GM23248 (cell line): ENCODE measurements at places on chromosomes 4 and X. TPM values are rescaled to one million over a fixed set of nuclear protein-coding genes. Genes with fewer than 3 reads are reported as not detected.

Gene CT45A2
- not detected in 2 replicates for total RNA-seq

Gene LAMTOR3
- total RNA-seq = 47.0 and 68.1 TPM in 2 replicates

Gene ASB11
- not detected in 2 replicates for total RNA-seq

Gene ADH1A
- total RNA-seq = not detected in 2 replicates

Gene KIAA1210
- not detected in 2 replicates for total RNA-seq

Gene MAGEB10
- total RNA-seq = not detected in 2 replicates

Gene FAM90A26
- total RNA-seq = not detected in 2 replicates

Gene SLC4A4
- total RNA-seq = 8.1 and 11.5 TPM in 2 replicates

Gene LAS1L
- total RNA-seq = 15.9 and 21.3 TPM in 2 replicates

Gene UGT2B11
- total RNA-seq = not detected in 2 replicates

Gene TCEAL7
- 8.0 and 17.1 TPM in 2 replicates for total RNA-seq

Gene BANK1
- total RNA-seq = not detected in 2 replicates

Gene CCDC149
- total RNA-seq = 5.8 and 6.1 TPM in 2 replicates

Gene RASGEF1B
- total RNA-seq = not detected in 2 replicates

Gene GPR82
- not detected in 2 replicates for total RNA-seq

Gene F11
- total RNA-seq = not detected in 2 replicates

Gene RNF150
- total RNA-seq = 10.5 and 11.6 TPM in 2 replicates

Gene RRH
- 0.13 TPM in 1 of 2 replicates, not detected in the other for total RNA-seq

GRCh38 chr4:102263024-102263787 is 82.1 kb downstream of the SLC39A8 start:
- H3K4me3 ChIP-seq = no peak overlapping the region
- H3K27ac ChIP-seq = no peak overlapping the region
- DNase-seq = peak; percentile 57

- H3K27me3 ChIP-seq = no peaks in the 10 kb centered on the region
- no peak overlapping the region for H3K4me3 ChIP-seq
- H3K27ac ChIP-seq = no peak overlapping the region
- no peak for DNase-seq
- no peaks in the 10 kb centered on the region; the same call in 1 of the 2 replicates for H3K36me3 ChIP-seq
Measured at GRCh38 chrX:77502951-77503525, 55.8 kb downstream of the FGF16 start.

DNA sequence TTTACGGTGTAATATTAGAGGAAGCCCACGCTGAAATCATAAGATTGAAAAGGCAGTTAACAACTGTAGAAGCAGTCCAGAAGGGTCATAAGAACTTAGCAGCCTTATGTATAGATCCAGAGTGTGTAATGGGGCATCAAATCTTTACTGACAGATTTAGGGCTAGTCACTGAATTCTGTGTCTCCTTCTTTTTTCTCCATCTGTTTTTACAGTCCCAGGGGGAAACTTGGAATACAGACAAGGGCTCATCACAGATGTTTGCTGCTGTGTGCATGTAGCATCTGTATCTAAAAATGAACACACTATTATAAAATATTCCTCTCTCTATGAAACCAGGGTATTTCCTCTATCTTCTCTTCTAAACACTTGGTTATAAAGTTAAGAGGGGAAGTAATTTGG is 43.9 kb downstream of the CYSLTR1 start:
- H3K4me3 ChIP-seq = no peak overlapping the region
- DNase-seq = no peak

DNA sequence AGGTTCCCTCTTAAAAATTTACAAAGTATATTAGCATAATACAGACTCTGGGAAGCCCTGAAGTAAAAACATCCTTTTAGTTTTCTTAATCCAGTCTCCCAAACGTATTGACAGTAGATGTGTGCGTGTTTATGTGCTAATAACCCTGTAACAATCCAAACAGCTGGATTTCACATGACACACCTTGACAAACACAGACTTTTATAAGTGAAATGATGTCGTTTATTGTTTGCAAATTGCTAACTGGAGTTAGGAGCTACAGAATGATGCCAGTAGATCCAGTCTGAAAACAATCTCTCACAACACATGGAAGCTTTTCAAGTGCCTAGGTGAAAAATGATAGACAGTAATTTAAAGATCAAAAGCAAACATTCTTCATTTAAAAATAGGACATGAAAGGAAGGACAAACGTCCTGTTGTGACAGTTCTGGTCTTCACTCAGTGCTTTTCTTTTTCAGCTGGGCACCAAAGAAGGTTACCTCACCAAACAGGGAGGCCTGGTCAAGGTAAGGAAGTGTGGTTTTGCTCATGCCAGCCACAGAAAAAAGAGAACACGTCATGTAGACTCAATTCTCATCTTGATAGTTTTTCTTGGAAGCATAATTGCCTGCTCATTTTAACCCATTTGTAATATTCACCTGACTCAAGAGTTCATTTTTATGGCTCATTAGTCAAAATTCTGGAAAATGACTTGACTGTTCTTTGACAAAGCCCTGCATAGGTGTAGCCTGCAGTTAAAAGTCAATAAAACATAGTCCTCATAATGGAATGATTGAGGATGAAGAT is 32.9 kb downstream of the LAMTOR3 start:
- H3K4me1 ChIP-seq = no peaks in the 10 kb centered on the region
- no peak overlapping the region for H3K27ac ChIP-seq
- DNase-seq = no peak
- H3K4me3 ChIP-seq = no peak overlapping the region
- H3K36me3 ChIP-seq = no peaks in the 10 kb centered on the region

- no peak for DNase-seq
- H3K27me3 ChIP-seq = no peaks in the 10 kb centered on the region
- H3K36me3 ChIP-seq = no peaks in the 10 kb centered on the region
- no peak overlapping the region for H3K27ac ChIP-seq
- H3K4me1 ChIP-seq = no peaks in the 10 kb centered on the region
Measured at GRCh38 chrX:109760922-109761250, 27.8 kb upstream of the ACSL4 start.

- H3K4me3 ChIP-seq = no peak overlapping the region
- H3K36me3 ChIP-seq = no peaks in the 10 kb centered on the region
- no peaks in the 10 kb centered on the region for H3K27me3 ChIP-seq
- DNase-seq = no peak
- no peaks in the 10 kb centered on the region for H3K4me1 ChIP-seq
Measured at GRCh38 chr4:103425406-103425805, 227.3 kb upstream of the CENPE start.

- no peaks in the 10 kb centered on the region for H3K4me1 ChIP-seq
- no peak for DNase-seq
- H3K27me3 ChIP-seq = peaks cover 10% of the 10 kb centered on the region; the same call in 1 of the 2 replicates
- H3K36me3 ChIP-seq = no peaks in the 10 kb centered on the region
Measured at GRCh38 chr4:56240554-56241174, 146.6 kb downstream of the AASDH start.

DNA sequence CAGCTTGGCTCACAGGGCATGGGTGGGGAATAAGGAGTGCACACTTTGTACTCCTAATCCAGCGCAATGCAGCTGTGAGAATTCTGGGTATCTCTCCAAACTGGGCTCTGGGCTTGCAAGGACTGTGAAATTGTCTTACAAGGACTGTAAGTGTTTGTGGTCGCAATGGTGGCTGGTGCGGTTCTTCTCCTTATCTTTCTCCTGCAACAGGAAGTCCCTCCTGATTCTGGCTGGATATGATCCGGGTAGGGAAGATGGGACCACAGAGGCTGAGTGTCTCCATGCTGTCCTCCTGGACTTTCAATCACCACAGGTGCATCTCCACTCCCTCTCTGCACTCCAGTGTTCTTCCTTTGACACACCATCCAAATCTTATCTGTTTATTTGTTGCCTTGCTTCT is 55.7 kb upstream of the GYPE start:
- no peaks in the 10 kb centered on the region for H3K27me3 ChIP-seq
- no peak overlapping the region for H3K27ac ChIP-seq
- no peaks in the 10 kb centered on the region for H3K36me3 ChIP-seq
- H3K4me3 ChIP-seq = no peak overlapping the region

DNA sequence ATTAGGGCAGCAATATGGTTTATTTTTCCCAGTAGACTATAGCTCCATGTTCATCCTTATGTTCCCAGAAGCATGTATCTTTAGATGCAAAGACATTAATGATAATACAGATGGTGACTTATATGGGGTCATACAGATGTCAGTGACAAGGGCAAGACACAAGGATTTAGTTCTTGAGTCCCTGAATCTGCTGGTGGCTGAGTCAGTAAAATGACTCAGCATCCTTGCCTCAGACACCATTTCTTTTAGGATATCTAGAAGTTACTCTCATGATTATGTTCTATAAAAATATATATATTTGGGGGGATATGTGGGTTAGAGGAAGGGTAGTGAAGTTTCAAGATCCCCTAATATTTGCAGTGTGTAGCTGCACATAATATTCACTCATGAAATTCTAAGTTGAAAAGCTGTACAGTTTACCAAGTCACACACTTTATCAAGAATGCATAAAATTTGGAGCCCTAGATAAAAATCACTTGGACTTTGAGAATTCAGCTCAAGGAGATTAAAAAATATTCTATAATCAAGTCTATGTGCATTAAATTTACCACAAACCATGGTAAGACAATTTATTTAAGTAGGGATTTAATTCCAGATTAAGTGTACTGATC is 101.9 kb downstream of the LNX1 start:
- peak overlapping the region; percentile 94 for H3K27ac ChIP-seq
- DNase-seq = peak; percentile 82
- no peaks in the 10 kb centered on the region for H3K36me3 ChIP-seq

DNA sequence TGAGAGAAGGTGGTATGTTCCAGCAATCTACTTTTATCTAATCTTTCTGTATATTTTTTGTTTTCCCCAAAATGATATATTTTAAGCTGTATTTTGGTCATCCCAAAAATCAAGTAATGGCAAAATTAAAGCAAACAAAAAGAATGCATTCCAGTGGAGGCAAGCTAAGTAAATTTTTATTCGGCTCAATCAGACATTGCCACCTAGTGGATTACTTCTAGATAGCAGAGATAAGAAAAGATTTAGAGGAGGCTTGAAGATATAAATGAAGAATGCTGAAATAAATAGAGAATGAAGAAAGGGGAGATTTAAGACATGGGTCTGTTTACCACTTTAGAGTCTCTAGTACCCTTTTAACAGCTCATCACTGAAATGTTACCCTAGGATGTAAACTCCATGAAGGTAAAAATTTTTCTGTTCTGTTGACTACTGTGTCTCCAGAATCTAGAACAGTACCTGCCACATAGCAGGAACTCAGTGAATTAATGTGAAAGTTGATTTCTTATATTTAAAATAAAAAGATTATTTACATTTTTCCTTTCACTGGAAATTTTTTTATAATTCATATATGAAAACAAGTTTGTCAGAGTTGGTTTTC is 110.9 kb upstream of the ANK2 start:
- no peaks in the 10 kb centered on the region for H3K27me3 ChIP-seq
- H3K4me3 ChIP-seq = no peak overlapping the region
- no peaks in the 10 kb centered on the region for H3K4me1 ChIP-seq
- peak; percentile 73 for DNase-seq

GRCh38 chrX:110847334-110847733 is 51.7 kb upstream of the CHRDL1 start:
- no peaks in the 10 kb centered on the region for H3K27me3 ChIP-seq
- H3K36me3 ChIP-seq = no peaks in the 10 kb centered on the region
- H3K27ac ChIP-seq = no peak overlapping the region
- DNase-seq = peak; percentile 55
- H3K4me1 ChIP-seq = peaks cover 5% of the 10 kb centered on the region; the same call in 1 of the 2 replicates

DNA sequence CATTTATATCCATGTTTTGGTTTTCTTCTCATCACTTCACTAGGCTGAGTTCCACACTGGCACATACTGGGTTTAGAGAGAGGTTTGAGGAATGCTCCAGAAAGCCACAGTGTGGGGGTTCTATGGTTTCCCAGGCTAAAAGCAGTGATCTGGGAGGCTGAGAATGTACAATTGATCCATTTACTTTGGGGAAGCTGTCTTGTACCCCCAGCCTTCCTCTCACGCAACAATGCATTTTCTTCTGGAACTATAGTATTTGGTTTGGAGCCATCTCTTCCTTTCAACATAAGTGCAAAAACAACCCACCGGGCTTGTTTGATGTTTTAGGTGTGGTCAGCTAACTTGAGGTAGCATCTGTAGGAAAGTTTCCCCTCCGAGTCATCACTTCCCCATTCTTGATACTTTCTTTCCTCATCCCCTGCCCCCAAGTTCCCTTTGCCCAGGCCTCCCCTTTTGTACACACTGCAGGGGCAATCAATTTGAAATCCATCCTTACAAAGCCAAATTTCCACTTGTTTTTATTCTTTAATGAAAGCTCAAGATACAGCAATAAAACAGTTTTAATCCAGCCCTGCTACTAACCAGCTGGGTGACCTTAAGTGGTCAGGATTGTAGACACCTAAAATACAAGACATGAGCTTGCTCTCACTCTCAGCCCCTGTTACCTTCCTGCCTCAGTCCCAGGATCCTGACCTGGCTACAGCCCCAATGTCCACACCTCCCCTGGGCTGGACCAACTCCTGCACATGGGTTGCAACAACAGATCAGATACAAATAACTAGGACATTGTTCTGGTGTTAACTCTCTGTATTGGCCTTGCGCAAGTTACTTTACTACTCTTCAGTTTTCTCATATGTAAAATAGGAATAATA is 109.2 kb downstream of the FHDC1 start:
- H3K36me3 ChIP-seq = no peaks in the 10 kb centered on the region
- 0 out of 2 replicates have a peak, but pooled peaks cover 13% of the 10 kb centered on the region for H3K27me3 ChIP-seq
- DNase-seq = no peak
- H3K4me3 ChIP-seq = no peak overlapping the region
- H3K27ac ChIP-seq = no peak overlapping the region
- H3K4me1 ChIP-seq = no peaks in the 10 kb centered on the region

DNA sequence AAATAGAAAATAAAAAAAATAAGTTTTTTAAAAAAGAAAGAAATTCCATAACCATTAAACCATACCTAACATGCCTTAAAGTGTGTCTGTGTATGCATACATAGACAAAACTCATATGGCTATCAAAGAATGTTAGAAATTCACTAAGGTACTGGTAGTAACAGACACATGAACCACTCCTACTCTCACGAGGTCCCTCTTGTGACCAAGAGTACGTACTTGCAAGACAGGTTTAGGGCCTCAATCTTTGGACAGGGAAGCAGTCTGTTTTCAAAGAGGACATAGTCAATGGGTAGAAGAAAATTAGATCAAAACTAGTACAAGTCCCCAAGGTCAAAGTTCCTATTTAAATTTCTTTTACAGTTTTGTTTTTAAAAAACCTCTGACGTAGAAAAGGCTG is 117.3 kb downstream of the CHM start:
- H3K27me3 ChIP-seq = no peaks in the 10 kb centered on the region
- no peak for DNase-seq
- no peaks in the 10 kb centered on the region for H3K36me3 ChIP-seq
- no peaks in the 10 kb centered on the region for H3K4me1 ChIP-seq
- no peak overlapping the region for H3K4me3 ChIP-seq

DNA sequence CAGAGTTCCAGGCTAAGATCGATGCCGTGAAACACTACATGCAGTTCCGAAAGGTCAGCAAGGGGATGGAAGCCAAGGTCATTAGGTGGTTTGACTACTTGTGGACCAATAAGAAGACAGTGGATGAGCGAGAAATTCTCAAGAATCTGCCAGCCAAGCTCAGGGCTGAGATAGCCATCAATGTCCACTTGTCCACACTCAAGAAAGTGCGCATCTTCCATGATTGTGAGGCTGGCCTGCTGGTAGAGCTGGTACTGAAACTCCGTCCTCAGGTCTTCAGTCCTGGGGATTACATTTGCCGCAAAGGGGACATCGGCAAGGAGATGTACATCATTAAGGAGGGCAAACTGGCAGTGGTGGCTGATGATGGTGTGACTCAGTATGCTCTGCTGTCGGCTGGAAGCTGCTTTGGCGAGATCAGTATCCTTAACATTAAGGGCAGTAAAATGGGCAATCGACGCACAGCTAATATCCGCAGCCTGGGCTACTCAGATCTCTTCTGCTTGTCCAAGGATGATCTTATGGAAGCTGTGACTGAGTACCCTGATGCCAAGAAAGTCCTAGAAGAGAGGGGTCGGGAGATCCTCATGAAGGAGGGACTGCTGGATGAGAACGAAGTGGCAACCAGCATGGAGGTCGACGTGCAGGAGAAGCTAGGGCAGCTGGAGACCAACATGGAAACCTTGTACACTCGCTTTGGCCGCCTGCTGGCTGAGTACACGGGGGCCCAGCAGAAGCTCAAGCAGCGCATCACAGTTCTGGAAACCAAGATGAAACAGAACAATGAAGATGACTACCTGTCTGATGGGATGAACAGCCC is 9.3 kb downstream of the CNGA2 start:
- DNase-seq = no peak
- no peaks in the 10 kb centered on the region for H3K27me3 ChIP-seq
